Right cardiac atrium (tissue), 5 donors: ENCODE measurements at places on chromosomes 6 and 20. TPM values are rescaled to one million over a fixed set of nuclear protein-coding genes. Genes with fewer than 3 reads are reported as not detected.
A peak's percentile ranks its signal among the peaks of the same experiment; 100 is the strongest.

Gene RSPH4A
- total RNA-seq, result 0.15 TPM

Gene PPP1R14C
- total RNA-seq, result 105 TPM

DNA sequence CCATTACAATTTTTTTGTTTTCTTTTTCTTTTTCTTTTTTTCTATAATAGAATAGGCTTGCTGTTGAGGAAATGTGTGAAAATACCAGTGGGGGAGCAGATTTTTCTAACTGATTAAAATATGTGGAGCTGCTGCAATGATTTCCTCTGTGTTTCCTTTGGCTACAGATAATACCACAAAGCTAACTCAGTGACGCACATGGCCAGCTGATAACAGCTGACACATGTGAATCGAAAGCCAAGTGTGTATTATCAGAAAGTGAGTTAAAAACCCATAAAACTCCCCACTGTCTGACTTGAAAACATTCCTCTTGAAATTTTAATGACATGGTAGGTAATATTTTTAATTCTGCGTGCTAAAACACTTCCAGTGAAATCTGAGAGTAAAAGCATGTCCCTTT, 70.8 kb upstream of the AHI1 start:
- DNase-seq, result peak; percentile 39

Gene STAU1
- 58.5 TPM for total RNA-seq

GRCh38 chr6:16414205-16414604, 175.8 kb downstream of the GMPR start:
- DNase-seq, result no peak

Gene RNF144B
- 17.3 TPM for total RNA-seq

Gene KCNQ5
- 0.47 TPM for total RNA-seq

Gene PRICKLE4
- 4.0 TPM for total RNA-seq

- DNase-seq, result no peak
Measured at GRCh38 chr6:137926207-137926731, 59.2 kb downstream of the TNFAIP3 start.

DNA sequence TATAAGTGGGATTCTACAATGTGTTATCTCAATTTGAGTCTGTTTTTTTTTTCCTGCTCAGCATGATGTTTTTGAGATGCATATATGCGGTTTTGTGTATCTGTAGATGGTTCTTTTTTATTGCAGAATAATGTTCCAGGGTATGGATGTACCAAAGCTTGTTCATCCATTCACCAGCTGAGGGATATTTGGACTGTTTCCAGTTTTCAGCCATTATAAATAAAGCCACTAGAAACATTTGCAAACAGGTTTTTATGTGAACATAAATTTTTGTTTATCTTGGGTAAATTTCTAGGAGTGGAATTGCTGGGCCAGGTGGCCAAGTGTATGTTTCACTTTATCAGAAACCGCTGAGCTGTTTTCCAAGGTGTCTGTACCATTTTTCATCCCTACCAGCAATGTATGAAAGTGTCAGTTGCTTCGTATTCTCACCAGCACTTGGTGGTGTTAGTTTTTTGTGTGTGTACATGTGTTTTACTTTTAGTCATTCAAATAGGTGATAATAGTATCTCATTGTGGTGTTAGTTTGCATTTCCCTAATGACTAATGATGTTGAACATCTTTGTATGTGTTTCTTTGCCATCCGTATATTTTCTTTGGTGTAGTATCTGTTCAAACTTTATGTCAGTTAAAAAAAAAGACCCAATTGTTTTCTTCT, 124.2 kb downstream of the CEBPB start:
- DNase-seq, result no peak

DNA sequence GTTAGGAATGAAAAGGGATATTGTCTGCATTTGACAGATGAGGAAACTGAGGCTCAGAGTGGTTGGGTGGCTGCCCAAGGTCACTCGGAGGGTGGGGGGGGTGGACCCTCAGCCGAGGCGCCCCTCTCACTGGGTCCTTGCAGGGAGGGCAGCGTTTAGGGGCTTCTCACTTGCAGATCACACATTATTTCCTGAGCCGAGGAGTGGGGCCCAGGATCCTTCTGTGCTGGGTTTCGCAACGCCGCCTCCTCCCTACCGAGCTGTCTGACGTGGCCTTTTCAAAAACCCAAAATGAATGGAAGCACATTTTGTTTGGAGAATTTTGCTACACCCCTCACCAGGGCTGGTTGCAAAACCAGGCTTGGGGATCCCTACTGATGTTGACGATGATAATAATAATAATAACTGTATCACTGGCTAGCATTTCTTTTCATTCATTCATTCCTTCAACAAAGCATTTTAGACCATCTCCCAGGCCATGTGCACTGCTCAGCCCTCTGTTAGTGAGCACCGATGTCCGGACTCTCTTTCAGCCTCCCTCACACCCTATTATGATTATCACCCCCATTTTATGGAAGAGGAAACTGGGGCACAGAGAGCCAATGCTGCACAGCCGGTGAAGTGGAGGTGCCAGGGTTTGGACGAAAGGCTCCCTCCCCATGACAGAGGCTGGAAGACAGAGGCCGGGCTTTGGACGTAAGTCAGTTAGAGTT, 5.2 kb downstream of the DLGAP4 start:
- DNase-seq, result no peak

DNA sequence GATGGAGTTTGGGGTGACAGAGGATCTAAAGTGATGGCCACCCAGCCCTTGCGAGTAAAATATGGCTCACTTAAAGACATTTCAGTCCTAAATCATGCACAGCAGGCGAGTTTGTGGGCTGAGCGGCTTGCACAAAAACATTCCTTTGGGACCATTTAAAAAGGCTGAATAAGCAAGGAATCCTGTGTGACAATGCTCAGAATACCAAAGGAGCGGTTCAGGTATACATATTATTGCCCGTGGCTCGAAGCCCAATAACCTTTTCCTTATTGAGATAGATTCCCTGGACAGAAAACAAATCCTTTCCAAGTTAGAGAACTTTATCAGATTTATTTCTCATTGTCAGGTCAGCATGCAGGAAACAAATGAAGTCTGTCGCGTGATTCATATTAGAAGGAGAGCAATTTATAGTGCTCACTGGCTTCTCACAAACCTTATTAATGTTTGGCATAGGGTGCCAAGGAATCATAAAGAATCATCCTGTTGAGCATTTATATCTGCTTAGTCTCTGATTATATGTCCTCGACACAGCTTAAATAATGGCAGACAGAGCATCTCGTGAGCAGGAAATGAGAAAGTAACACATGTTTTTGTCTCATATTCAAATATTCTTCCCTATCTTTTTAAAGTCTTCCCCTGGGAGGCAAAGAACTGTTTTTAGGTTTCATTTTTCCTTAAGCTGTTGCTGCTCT, 121.3 kb downstream of the TRMT11 start:
- DNase-seq, result no peak

DNA sequence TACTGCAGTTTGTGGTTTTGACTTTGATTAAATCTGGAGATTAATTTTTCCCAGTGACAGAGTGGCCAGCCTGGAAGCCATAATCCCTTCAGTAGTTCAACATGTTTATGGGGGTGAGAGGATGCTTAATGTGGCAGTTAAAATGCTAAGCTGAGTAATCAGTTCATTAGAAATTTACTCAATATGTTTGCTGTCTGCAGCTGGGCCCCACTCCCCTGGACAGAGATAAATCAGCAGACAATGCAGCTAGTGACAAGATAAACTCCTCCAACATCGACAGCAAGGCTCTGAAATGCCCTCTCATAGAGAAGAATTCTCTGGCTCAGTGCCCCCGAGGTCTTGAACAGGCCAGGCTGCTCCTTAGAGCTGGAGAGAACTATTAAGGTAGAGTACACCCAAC, 101.9 kb downstream of the LRFN2 start:
- DNase-seq, result no peak
